ENCODE measurements at places on chromosomes 12 and 14.

DNA sequence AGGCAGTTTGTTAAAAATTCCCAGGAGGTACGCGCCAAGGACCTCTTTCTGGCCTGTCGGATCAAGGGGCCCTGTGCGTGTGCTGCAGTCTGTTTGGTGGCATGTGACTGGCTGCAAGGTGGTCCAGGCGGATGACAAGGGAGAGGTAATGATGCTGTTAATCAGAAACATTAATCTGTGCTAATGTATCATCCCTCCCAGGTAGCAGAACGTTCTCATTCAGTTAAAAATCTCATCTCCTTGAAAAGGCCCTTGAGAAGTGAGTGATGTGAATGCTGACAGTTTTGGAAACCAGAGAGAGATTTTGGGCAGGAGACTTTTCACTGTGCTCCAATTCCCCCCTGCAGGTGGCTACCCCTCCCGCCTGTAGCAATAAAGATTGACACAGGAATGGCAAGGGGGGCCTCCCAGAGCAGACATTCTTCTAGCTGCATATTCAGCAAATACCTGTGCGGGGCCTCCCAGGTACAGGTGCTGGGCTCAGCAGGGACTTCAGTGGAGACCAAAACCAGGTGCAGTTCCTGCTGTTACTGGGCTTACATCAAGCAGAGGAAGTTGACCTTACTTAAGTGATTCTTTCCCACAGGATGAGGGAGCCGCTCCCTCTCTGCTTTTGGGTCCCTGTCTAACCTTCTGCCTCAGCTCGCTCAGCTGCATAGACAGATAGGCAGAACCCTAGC, 364.8 kb downstream of the CACNA1C start:
- H3K27ac ChIP-seq: no peak overlapping the region
- H3K36me3 ChIP-seq: no peaks in the 10 kb centered on the region
- no peak for DNase-seq
- peaks cover 4% of the 10 kb centered on the region for H3K27me3 ChIP-seq

- H3K4me1 ChIP-seq: peaks cover 48% of the 10 kb centered on the region
- H3K27me3 ChIP-seq: peaks cover 7% of the 10 kb centered on the region
- H3K27ac ChIP-seq: peak overlapping the region; percentile 99
- H3K36me3 ChIP-seq: peaks cover 10% of the 10 kb centered on the region
These were observed 1.8 kb downstream of the ELK3 start for GRCh38 chr12:96195845-96196451.

- H3K27me3 ChIP-seq: peaks cover 40% of the 10 kb centered on the region
- peaks cover 64% of the 10 kb centered on the region for H3K4me1 ChIP-seq
- peaks cover 37% of the 10 kb centered on the region for H3K36me3 ChIP-seq
- 0 out of 2 replicates have a peak overlapping the region, but pooled peaks have one; percentile 95 for H3K4me3 ChIP-seq
- DNase-seq: no peak
- H3K27ac ChIP-seq: peak overlapping the region; percentile 100
These were observed 7.3 kb downstream of the GAPDH start for GRCh38 chr12:6541371-6542165.

DNA sequence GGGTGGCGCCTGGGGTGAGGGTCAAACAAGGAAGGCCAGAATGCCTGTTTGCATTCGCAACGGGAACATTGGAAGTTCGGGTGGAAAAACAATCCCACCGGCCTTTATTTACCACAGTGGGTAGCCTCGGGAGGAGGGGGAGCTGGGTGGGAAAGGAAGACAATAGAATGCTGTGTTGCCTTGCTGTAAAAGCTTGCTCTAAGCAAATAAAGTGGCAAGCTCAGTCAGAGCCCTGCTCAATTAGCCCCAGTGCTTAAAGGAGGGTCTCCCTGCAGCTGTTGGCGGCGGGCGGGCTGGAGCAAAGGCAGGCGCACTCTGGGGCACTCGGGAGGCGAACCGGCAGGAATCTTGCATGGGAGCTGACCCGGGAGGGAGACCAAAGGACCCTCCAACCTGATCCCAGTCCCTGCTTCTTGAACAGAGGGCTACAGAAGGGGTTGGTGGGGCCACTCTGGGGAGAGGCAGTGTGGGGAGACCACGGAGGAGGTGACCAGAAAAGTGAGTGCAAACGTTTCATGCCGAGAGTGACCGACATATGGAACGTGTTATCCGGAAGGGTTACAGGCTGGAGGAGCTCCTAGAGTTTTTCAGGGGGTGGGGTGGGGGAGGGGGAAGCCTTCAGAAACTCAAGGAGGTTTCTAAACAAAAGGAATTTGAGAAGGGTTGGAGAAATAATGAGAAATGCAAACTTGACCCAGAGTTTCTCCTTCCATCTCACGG, 48.5 kb downstream of the NTF3 start:
- no peaks in the 10 kb centered on the region for H3K27me3 ChIP-seq
- H3K27ac ChIP-seq: no peak overlapping the region
- 0 out of 2 replicates have a peak, but pooled peaks cover 4% of the 10 kb centered on the region for H3K36me3 ChIP-seq
- H3K4me3 ChIP-seq: no peak overlapping the region

DNA sequence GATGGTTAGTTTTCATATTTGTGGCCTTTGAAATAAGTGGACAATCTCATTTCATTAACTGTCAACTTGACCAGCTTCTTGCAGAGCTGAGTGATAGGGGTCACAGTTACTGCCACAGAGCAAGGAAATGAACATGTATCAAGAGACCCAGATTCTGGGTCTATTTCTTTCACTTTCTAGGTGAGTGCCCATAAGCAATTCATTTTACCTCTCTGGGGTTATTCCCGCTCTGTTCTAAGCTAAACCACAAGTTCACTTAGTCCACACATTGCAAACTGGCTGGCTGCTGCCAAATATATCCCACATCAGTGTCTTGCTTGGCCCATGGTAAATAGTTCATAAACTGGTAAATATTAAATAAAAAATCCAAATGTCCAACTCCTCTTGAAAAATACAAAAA, 29.9 kb downstream of the GPHB5 start:
- no peaks in the 10 kb centered on the region for H3K27me3 ChIP-seq
- no peaks in the 10 kb centered on the region for H3K36me3 ChIP-seq
- no peak overlapping the region for H3K4me3 ChIP-seq
- peaks cover 7% of the 10 kb centered on the region for H3K4me1 ChIP-seq
- no peak for DNase-seq
- H3K27ac ChIP-seq: no peak overlapping the region

Data from HFFc6 (cell line).